Stomach (tissue), 19 donors: ENCODE measurements at places on chromosomes 1 and 21. TPM values are rescaled to one million over a fixed set of nuclear protein-coding genes. Genes with fewer than 3 reads are reported as not detected.

- no peak for DNase-seq
Measured at GRCh38 chr1:160206421-160207117, 1.4 kb downstream of the PEA15 start.

The CXADR gene
- total RNA-seq = 2.3 TPM

The PRELP gene
- total RNA-seq = 6.7 TPM

GRCh38 chr1:229913489-229913888 lies 153.5 kb upstream of the GALNT2 start:
- DNase-seq = peak; percentile 6

DNA sequence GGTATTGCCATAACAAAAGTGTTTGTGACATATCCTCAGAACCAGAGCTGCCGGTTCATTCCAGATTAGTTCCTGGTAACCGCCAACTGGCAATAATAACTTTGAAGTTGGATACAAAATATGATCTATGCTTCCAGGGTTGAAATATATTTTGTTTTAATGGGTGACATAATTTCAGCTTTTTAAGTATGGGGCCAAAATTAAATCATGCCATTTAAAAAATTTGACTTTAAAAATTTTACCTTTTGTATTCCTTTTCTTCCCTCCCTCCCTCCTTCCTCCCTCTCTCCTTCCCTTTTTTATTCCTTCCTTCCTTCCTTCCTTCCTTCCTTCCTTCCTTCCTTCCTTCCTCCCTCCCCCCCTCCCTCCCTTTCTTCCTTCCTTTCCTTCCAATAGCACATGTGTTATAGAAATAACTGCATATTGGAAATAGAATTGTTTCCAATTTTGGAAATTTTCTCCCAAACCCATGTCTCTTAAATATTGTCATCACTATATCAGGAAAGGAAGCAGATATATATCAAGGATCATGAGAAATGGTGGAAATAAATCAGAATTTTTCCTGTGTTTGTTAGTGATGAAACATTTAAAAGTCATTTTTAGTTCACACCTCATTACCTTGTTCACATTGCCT lies 12.0 kb upstream of the KIFAP3 start:
- no peak for DNase-seq

The TTC22 gene
- 6.7 TPM for total RNA-seq

GRCh38 chr1:91684481-91685196 lies 184.0 kb downstream of the CDC7 start:
- peak; percentile 68 for DNase-seq

DNA sequence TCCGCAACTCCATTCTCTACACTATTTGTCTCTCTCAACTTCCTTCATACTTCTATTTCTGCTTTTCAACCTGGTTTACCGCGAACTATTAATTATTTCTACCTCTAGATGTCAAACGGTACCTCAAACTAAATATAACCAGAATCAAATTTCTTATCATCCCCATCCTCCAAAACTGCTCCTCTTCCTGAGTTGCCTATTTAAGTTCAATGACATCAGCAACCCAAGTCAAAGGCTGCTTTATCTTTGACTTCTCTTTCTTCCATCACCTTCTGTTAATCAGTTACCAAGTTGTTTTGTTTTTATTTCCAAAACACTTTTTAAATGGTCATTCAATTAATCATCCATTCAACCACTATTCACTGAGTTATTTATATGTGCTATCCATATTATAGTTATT lies 171.9 kb downstream of the COL24A1 start:
- no peak for DNase-seq

GRCh38 chr1:83725735-83726360 lies 273.1 kb downstream of the TTLL7 start:
- no peak for DNase-seq

The GOLT1A gene
- 5.9 TPM for total RNA-seq
